ENCODE measurements at places on chromosomes 16 and 17.

- H3K27ac ChIP-seq, result no peak overlapping the region
- no peak for DNase-seq
These were observed 167.7 kb upstream of the KCNJ16 start for GRCh38 chr17:69907132-69907847.

DNA sequence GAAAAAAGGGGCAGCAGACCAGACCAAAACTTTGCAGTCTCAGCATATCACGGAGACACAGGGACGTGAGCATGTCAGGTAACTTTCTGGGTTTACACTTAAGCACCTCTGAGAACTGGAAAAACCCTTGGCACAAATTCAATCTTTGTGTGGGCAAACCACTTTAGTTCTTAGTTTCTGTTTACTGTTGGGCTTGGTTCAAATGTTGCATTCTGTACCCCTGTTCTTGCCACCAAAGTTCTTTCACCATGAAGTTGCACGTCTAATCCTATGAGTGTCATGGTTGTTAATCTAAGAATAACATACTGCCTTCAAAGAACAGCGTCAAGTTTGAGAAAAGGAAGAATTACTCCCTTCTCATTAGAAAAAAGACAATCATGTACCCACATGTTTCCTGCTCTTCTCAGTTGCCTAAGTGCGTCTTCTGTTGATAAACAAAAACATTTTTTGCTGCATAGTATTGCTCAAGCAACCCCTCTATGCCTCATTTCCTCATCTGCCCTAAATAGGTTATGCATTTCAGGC is 11.6 kb downstream of the KRT33A start:
- no peak overlapping the region for H3K4me3 ChIP-seq
- no peak overlapping the region for H3K27ac ChIP-seq
- H3K27me3 ChIP-seq, result no peaks in the 10 kb centered on the region
- DNase-seq, result peak; percentile 21

GRCh38 chr16:79571065-79571902 is 29.3 kb downstream of the MAF start:
- no peak for DNase-seq
- H3K4me1 ChIP-seq, result no peaks in the 10 kb centered on the region
- H3K36me3 ChIP-seq, result no peaks in the 10 kb centered on the region
- H3K4me3 ChIP-seq, result no peak overlapping the region

- no peaks in the 10 kb centered on the region for H3K36me3 ChIP-seq
- no peak overlapping the region for H3K4me3 ChIP-seq
- H3K27me3 ChIP-seq, result no peaks in the 10 kb centered on the region
- DNase-seq, result no peak
These were observed 15.4 kb upstream of the RMI2 start for GRCh38 chr16:11329891-11330290.

DNA sequence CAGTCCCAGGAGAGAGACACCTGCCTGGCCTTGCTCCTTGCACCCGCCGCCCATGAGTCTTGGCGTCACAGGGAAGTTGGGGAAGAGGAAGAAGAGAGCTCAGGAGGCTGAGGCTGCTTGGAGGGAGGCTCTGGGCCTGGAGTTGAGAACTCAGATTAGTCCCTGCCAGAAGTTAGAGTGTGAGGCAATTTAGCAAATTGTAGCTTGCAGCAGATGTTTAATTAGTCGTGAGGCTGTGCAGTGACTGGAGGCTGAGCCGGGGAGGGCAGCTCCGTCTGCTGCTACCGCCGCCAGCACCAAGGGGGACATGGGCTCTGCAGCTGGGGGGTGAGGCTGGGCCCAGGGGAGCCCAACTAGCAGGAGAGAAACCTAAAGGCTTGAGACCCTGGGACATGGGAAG is 738.3 kb upstream of the EEF2KMT start:
- no peak overlapping the region for H3K4me3 ChIP-seq
- DNase-seq, result no peak
- no peaks in the 10 kb centered on the region for H3K4me1 ChIP-seq
- no peaks in the 10 kb centered on the region for H3K27me3 ChIP-seq
- H3K27ac ChIP-seq, result no peak overlapping the region
- no peaks in the 10 kb centered on the region for H3K36me3 ChIP-seq
